ENCODE measurements at places on chromosomes 12 and 14. TPM values are rescaled to one million over a fixed set of nuclear protein-coding genes. Genes with fewer than 3 reads are reported as not detected.

The GPD1 gene
- 1.0 TPM for total RNA-seq

The ABCD2 gene
- total RNA-seq, result not detected

The GPN3 gene
- 35.9 TPM for total RNA-seq

The ESPL1 gene
- total RNA-seq, result 31.1 TPM

The SLC17A8 gene
- not detected for total RNA-seq

The PSEN1 gene
- total RNA-seq, result 68.3 TPM

The CDKN3 gene
- total RNA-seq, result 41.1 TPM

DNA sequence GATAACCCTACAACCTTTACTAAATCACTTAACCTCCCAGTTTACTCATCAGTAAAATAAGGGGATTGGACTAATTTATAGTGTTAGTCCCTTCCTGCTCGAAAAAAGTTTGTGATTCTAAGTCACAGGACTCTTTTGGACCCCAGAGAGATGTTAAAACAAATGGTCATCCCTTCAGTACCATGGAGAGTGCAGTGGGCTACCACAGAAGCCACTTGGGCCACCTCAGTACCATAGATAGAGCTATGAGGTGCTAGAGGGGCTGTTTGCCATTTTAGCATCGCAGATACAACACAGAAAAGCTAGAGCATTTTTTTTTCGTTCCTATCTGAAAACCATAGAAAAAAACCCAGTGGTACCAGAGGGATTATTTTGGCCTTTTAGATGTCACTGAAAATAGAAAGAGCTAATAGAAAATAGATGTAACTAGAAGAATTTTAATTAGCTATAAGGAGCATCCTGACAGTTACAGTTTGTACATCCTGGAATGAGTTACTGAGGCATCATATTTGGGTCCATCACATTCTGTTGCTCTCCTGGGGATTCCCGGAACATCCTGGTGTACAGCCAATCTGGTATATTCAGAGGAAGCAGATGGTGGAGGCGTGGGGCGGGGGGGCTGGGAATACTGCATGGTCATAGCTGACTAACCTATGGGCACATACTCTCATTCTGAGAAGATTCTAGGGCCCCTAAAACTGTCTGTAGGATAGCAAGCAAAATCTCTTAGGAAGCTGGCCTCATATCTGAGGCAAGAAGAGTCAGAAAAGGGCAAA is 2.8 kb downstream of the ZNF219 start:
- no peak for DNase-seq

GRCh38 chr12:14654416-14654815 is 42.0 kb downstream of the GUCY2C start:
- no peak for DNase-seq

DNA sequence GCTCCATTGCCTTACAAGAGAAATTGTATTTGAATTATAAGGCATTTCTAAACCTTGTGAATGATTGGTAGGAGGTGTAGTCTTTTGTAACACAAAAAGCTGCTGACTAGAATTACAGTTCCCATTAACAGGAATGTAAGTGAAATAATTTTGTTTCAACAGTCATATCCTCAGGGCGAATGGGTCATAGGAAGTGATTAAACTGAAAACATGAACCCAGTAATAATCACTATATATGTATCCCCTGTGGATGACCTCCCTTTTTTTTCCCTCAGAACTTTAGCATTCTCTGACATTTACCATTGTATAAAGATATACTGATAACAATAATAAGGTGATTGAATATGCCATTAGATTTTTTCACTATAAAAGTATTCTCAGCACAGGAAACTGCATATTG is 312.3 kb downstream of the ATP23 start:
- DNase-seq, result no peak

GRCh38 chr12:57342207-57342691 is 88.6 kb downstream of the R3HDM2 start:
- DNase-seq, result no peak

DNA sequence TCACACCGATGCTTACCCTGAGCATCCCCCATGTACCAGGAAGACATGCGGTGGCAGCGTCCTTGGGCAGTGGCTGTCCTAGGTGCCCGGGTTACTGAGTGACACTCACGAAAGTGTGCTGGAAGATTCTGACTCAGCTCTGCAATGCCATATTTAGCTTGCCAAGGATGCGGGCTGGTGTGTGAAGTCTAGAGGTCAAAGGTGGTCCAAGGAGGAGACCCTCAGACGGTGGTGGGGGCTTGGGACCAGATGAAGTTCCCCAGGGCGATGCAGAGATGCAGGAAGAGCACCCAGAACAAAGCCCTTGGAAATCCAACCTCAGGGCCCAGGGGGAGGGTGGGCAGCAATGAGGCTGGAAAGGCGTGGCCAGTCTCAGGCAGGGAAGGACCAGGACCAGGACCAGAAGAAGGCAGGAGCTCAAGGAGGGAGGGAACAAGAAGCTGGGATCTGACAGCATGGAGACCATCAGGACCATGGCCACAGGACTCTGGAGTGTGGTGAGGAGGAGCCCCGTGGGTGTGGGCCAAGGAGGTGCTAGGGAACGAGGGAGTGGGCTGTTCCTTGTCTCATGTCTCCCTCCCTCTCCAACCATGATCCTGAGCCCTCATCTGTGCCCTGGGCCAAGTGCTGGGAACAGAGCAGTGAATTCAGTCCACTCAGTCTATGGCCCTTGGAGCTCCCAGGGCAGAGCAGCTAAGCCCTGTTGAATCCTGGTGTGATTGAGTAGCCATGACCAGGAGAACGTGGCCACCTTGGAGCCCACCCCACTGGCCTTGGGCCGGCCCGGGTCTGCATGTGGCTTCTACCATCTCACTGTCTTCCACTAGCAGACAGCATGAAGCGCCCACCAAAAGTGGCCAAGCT is 310.1 kb upstream of the DIO3 start:
- no peak for DNase-seq

DNA sequence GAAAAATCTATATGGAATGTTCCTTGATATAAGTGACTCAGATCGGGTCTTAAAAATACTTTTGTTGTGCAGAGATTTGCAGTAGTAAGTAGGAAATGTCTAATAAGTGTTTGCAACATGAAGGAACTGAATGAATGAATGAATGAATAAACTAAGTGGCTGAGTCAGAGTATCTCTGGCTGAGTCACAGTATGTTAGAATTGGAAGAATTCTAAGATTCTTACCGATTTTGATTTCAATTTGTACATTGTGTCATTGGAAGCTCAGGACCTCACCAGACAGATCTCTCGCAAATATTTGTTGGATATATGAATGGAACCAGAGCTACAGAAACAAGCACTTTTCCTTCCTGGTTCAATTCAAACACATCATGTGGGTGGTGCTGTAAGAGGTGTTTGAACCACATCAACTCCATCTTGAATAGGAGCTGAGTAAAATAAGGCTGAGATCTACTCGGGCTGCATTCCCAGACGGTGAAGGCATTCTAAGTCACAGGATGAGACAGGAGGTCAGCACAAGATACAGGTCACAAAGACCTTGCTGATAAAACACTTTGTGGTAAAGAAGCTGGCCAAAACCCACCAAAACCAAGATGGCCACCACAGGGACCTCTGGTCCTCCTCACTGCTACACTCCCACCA is 123.9 kb upstream of the FOXN3 start:
- no peak for DNase-seq

DNA sequence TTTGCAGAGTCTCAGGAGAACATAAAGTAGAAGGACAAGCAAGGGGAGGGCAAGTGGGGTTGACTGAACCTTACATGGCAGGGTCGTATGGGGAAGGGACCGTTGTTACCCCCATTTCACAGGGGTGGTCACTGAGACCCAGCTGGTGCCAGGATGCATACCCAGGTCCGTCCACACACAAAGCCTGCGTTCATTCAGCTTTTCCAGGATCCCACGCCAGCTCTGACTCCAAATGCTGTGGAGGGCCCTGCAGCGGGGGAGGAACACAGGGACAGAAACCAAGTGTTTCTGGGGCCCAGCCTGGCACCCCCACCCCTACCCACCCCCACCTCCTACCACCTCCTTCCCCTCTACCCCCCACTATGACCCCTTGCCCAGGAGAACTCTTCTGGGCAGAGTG is 16.5 kb upstream of the CHGA start:
- no peak for DNase-seq

DNA sequence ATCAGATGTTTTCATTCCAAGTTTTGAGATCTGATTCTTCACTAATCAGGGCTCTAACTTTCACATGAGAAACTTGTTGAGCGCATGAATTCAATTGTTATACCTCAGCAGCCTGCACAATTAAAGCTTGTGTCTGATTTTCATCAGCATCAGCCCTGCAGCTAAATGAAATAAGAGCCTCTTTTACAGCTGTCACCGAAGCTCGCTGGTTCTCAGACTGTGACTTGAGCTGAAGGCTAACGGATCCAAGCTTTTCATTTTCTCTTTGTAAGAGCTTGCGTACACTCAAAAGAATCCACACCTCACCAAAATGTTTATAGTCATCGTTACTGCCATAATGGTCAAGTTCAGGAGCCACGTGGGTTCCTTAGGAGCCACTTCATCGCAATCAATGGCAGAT is 65.5 kb upstream of the BEGAIN start:
- DNase-seq, result no peak

DNA sequence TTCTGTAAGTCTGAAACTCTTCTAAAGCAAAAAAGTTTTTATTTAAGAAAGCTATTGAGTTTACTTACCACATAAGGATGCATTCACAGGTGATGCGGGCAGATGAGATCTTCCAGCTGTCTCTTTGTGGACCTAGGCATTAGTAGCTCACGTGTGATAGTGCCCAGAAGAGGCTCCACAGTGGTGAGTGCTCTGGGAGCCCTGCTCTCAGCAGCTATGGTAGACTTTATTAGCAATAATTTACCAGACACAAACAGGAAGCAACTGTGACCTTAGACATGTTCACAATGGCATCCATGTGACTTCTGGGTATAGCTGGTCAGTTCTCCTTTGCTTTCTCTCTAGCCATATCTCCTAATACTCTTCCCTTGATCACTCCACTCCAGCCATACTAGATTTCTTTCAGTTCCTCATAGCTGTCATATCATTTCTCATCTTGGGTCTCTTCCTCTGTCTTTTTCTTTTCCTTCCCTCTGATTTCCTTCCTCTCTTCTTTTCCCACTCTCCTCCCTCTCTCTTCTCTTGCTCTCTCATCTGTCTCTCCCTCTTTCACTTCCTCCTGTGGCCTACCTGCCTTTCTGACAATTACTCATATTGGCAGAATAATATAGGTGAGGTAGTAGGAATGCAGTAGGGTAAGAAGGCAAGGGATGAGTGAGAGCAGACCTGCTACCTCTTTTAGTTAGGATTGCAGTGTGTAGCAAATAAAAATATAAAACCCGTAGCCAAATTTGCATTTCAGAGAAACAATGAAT is 75.2 kb upstream of the SCAF11 start:
- no peak for DNase-seq

DNA sequence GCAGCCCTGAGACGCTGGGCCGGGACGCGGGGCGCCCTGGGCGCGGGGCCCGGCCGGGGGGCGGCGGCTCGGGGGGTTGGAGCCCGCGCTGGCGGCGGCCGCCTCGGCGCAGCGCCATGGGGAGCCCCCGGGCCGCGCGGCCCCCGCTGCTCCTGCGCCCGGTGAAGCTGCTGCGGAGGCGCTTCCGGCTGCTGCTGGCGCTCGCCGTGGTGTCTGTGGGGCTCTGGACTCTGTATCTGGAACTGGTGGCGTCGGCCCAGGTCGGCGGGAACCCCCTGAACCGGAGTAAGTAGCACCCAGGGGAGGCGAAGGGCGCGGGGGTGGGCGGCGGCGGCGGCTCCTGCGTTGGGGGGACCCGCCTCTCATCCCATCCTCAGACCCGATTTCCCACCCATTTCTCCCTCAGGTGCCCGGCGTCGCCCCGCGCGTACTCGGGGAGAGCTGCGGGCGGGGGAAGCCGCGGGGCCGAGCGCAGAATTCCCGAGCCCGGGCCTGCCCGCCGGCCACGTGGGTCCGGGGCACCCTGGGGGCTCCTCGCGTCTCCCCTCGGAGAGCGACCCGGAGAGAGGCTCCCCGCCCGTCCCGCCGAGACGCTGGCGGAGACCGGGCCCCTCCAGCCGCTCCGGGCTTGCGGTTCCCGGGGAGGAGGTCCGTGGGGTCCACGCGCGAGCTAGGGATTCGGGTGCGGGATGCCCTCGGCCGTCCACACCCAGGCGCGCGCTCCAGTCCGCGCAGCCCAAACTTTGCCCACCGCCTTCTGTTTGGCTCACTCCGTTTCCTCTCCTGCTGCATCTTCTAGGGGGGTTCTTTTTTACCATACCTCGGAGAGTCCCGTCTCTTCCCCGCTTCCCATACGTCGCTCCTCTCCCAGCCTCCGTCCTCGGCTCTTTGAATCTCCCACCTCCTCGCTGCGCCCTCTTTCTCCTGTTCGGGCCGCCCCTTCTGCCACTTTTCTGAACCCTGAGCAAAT is 807 bp downstream of the B4GALNT3 start:
- no peak for DNase-seq
